ENCODE measurements at places on chromosomes 12 and 14.

DNA sequence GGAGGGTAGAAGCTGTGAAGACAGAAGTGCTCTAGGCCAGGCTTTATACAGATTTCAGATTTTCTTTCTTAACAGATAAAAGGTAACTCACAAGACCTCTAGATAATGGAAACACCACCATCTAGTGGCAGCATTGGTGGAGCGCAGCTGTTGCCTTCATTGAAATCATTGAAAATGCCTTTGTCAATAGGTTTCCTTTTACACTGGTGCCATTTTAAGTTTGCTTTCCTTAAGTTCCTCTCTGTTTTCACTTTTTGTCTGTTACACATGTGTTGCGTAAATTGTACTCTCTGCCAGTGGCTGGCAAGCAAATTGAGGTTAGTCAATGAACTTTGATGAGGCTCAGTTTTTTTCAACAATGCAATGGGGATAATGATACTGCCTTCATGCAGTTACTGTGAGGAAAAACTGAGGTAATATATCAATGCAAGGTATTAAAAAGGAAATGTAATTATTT is 31.1 kb downstream of the ALDH1L2 start:
- DNase-seq, result peak; percentile 70

DNA sequence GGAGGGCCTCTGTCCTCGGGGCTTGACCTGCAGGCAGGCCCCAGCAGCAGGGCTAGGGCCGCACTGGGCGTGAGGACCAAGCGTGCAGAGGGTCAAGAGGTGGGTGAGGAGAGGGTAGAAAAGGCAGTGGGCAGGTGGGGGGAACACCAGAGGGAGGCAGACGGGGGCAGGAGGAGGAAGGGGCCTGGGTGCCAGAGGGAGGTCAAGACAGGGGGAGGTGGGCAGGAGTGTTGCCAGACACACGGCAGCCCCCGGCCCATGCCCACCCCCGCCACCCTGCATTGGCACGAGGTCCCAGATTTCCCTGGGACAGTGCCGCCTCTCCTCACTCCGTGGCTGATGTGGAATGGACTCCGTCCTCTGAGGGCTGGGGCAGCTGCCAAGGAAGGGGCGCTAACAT is 8.2 kb downstream of the TMEM121 start:
- no peak for DNase-seq

GRCh38 chr12:118103601-118104382 is at the start of gene VSIG10:
Gene VSIG10, minus strand, starts transcription at chr12:118104011. Its CDS starts 340 bp downstream, at chr12:118103671.
- DNase-seq, result peak; percentile 16

- DNase-seq, result peak; percentile 26
Observed at GRCh38 chr12:14937689-14938088, 648 bp downstream of the ERP27 start.

DNA sequence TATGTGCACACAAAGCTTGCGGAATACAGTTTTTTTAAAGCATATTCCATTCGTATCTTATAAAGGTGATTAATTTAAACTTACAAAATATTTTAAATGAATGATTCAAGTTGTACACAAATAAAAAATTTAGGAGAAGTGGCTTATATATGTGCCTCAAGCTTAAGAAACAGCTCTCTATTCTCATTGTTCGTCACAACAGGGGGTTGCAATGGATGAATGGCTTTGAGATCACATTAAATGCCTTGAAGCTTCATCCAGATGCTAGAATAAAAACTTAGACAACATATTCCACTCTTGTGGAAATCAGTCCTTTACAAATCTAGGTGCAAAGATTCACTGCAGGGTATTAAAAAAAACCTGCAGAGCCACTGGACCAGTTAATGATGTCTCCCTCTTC is 303.9 kb upstream of the LRFN5 start:
- no peak for DNase-seq

GRCh38 chr14:63435204-63435603 is 108.0 kb downstream of the PPP2R5E start:
- no peak for DNase-seq

DNA sequence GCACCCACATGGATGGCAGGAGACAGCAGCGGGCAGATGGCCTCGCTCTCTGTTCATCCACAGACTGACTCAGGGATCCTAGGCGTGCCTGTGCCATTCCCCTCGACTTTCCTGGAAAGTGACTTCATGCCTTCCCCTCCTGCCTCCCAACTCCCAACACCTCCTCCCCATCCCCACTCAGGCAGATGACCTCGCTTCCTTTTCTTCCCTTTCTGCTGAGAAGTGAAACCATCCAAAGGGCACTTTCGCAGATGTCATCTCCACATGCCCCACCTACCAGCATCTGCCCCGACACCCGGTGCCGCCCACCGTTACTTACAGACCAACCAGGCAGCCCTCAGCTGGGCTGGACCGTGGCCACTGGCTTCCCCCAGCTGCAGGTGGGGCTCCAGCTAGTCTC is 29.6 kb downstream of the BEGAIN start:
- no peak for DNase-seq

DNA sequence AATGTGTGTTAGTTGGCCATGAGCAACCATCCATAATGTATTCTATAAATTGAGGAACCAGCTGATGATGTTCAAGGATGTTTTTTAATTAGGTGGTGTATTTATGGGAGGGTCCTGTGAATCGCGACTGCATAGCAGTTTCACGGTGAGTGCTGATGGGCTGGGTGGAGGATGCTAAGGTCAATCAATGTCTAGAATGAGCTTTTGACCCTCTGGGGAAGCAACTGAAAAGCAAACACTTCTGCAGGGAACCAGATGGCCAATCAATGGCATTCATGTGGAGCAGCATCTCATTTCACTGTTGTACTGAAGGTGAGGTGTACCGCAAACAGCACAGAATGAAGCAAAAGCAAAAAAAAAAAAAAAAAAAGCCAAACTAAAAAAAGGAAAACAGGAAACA is 676.1 kb upstream of the TMEM132C start:
- DNase-seq, result no peak

- DNase-seq, result no peak
Observed at GRCh38 chr12:104623883-104624282, 167.1 kb downstream of the CHST11 start.

DNA sequence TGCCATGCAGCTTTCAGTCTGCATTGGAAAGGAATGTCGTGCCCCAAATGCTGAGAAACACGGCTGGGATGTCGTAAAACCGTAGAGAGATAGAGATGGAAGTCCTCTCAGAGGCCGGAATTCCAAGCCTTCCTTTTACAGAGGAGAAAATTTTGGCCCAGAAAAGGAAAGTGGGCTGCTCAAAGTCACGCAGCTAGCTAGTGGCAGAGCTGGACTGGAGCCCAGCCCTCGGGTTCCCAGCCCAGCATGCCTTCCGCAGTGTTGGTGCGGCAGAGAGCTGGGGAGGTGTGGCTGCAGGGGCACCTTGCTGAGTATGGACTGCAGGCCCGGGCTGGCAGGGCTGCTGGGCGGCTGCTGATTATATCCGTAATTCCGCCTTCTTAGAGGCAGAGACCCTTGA is 50.3 kb downstream of the KCNA1 start:
- no peak for DNase-seq

- no peak for DNase-seq
Observed at GRCh38 chr12:93347054-93347785, 30.5 kb upstream of the NUDT4 start.

DNA sequence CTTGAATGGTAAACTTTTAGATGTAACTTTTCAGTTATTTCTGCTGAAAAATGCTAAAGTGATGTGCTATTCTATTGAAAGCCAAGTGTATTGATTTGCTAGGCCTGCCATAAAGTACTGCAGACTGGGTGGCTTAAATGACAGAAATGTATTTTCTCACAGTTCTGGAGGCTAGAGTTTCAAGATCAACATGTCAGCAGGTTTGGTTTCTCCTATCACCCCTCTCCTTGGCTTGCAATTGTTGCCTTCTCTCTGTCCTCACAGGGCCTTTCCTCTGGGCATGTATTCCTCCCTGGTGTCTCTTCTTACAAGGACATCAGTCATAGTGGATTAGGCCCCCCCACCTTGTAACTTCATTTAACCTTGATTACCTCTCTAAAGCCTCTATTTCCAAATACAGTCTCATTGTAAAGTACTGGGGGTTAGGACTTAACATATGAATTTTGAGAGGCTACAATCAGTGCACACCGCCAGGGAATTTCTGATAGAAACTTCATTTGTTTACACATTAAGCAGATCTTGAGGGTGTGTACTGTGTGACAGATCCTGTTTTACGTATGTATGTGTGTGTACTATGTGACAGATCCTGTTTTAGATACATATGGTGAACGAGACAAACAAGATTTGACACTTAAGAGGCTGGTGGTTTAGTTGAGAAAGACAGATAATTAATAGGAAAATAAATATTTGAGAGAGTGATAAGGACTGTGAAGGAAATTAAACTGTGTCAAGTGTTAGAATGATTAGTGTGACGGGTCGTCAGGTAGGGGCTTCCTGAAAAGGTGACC is 49.5 kb downstream of the ADIPOR2 start:
- DNase-seq, result no peak

DNA sequence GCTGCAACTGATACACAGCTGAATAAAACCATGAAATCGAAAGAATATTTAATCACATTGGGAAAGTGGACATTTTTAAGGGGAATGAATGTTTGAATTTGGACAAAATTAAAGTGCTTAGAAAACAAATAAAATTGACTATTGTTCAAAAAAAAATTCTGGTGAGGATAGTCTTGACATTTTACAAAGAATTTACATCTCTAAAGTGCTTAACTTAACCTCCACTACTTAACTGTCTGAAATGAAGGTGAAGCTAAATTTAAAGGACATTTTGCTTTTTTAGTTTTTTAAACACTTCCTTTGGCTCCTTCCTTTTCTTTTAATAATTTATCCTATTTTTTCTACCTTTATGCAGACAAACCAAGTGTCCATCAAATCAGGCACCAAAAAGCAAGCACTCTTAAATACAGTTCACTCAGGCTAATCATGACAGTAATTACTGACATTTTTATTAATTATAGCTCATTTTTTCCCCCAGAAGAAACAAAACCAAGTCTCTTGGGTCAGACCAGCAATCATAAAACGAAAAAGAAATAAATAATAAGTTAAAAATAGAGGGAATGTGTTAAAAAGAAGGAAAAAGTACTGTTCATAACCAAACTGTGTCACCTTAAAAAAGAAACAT is 5.7 kb upstream of the CCND2 start:
- no peak for DNase-seq

DNA sequence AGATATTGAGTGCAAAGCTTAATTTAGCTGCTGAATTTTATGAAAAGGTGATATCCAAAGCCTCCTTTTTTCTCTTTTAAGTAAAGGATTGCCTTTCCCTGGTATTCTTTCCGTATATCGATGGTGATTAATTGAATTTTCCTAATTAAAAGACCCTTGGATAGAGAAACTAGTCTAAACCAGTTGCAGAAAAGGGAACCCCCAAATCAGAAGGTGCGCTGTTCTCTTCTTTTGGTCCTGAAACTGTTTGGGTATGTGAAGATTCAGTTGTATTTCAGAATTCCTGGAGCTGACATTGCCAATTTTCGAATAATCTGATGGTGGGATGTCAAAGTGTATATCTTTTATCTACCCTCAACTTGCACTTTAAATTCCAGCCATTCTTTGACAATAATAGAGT is 1.9 kb downstream of the GPHN start:
- DNase-seq, result no peak

- no peak for DNase-seq
Observed at GRCh38 chr14:77882636-77883035, 82.7 kb downstream of the ADCK1 start.

DNA sequence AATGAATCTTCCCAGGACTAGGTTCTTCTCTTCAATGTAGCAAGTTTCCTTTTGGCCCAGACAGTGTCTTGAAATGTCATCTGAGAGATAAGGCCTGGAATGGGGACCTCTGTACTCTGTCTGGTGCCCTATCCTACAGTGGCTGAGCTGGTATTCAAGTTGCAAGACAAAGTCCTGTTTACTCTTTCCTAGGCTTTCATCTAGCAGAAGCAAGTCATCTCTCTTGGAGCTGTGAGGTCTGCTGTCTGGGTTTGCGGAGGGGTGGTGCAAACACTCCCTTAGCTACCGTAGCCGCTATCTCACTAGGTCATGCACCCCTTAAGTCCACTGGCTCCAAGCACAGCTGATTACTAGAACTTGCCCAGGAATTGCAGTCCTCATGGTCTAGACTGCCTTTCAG is 149.7 kb upstream of the SLC16A7 start:
- DNase-seq, result no peak

DNA sequence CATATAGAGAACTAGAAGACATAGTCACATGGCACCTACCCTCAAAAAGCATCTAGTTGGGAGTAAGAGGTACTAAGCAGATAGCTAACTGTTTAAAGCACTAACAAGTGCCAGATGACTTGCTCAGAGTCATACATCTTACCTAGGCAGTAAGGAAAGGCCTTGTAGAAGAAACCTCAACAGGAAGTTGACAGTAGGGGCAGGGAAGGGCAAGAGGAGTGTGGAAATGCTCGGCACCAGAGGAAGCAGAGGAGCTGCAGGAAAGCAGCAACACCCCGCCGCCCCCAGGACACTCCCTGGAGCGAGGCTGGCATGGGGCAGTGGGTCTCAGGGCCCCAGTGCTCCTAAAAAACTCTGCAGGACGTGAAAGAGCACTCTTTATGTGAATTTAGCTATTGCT is 92.9 kb downstream of the PPP2R5C start:
- no peak for DNase-seq

DNA sequence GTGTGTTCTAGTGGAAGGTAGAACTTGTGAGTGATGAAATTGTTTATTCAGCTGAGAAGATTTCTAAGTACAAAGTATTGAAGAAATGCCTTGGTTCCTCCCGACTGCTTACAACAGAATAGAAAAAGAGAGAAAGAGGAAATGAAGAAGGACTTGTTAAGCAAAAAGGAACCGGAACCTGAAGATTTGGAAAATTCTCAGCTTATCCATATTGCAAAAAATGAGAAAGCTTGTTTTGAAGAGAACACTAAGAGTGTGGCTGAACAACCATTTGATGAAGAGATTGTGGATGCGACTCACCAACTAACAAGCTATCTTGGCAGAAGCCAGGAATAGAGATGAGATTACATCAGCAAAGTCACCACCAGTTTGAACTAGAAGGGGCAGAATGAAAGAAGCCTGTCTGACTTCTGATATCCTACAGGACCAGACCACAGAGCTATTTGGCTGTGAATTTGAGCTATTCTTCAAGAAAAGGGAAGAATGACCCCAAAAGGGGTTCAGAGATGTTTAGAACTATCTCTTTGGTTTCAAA is 15.1 kb downstream of the NDUFA9 start:
- DNase-seq, result no peak

GRCh38 chr14:51960866-51961265 is 28.5 kb upstream of the RTRAF start:
- DNase-seq, result no peak

- no peak for DNase-seq
Observed at GRCh38 chr12:108442067-108442466, 73.0 kb upstream of the FICD start.

- DNase-seq, result no peak
Observed at GRCh38 chr12:24845615-24846014, 103.3 kb downstream of the BCAT1 start.
